ENCODE measurements at places on chromosomes 5 and 9. TPM values are rescaled to one million over a fixed set of nuclear protein-coding genes. Genes with fewer than 3 reads are reported as not detected.

The RAD1 gene
- total RNA-seq: 39.5 TPM

DNA sequence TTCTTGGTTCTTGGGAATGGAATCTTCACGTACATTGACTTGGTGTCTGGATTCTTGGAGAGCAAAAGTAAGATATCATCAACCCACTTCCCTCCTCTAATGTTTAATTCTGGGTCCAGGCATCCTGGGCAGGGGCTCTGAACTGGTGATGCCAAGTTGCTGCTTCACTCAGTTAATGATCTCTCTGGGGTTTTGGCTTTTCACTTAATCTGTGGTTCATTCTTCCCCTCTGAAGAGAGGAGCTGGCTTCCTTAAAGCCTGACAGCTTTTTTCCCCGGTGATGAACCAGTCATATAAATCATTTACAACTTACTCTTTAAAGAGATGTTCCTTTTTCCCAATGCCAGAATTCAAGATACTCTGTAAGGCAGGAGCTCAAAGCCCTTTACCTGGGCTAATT is 65.9 kb downstream of the ARHGAP26 start:
- H3K4me1 ChIP-seq: no peaks in the 10 kb centered on the region
- H3K27ac ChIP-seq: no peak overlapping the region
- no peak for DNase-seq
- no peaks in the 10 kb centered on the region for H3K36me3 ChIP-seq
- no peaks in the 10 kb centered on the region for H3K27me3 ChIP-seq

GRCh38 chr5:72760259-72760658 is 56.2 kb upstream of the TNPO1 start:
- H3K36me3 ChIP-seq: no peaks in the 10 kb centered on the region
- H3K4me1 ChIP-seq: no peaks in the 10 kb centered on the region
- H3K27ac ChIP-seq: no peak overlapping the region
- DNase-seq: no peak
- H3K27me3 ChIP-seq: no peaks in the 10 kb centered on the region

The TGFBR1 gene
- total RNA-seq: 48.6 TPM

DNA sequence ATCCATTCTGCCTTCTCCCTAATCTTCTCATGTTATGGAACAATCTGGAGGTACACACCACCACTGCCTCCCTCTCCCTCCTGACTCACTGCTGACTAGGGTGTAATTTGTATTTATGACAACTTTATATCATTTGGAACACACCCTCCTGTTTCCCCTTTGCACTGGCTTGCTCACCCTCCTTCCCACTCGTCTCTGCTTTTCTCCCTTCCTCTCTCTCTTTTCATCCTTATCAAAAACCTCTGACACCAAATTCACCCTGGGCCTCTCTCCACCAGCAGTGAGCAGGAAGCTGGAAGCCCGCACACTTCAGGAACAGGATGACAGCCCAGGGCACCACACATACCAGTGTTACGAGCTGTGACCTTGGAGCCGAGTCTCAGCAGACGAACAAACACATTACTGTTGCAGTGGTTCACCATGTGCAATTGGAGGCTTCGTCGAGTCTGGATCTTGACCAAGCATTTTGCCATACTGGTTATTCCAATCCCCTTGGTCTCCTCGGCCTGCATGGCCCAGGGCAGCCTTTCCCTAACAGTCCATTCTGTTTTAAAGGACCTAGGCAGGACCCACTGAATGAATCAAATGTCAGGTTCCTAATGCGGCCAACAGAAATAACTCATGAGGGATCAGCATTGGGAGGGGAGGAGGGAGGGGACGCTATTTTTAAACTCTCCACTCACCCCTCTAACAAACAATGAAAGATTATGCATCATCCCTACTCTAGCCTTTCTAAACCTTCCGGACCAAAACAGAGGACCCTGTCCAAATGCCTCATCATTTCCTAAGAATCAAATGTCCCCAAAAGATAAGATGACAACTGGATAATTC is 203.9 kb upstream of the RASEF start:
- DNase-seq: no peak
- no peak overlapping the region for H3K4me3 ChIP-seq
- H3K27ac ChIP-seq: no peak overlapping the region
- peaks cover 2% of the 10 kb centered on the region for H3K36me3 ChIP-seq
- peaks cover 4% of the 10 kb centered on the region for H3K4me1 ChIP-seq

The ATP10B gene
- total RNA-seq: 0.11 TPM

DNA sequence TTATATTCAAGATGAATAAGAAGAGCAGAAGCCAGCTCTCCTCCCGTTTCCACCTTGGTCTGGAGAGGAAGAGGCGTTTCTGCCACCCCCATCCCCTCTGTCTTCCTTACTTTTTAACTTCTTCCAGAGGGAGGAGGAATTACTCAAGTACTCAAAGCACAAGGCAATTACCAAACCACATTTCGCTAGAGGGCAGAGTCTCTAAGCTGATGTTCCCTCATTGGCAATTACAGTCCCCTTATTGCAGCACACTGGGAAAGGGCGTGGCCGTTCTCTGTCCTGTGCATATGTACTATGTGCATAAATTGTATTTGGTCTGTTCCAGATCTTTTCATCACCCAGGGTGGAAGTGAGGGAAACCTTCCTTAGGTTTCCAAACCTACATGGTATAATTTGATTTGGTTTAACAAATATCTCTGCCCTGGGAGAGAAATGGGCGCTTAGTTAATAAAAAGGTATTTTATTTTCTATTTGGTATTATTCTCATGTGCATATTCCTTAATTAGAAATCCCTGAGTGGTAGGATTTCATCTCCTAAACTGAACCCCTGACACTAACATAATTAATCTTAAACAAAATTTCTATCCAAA is 29.8 kb upstream of the ALDOB start:
- no peaks in the 10 kb centered on the region for H3K4me1 ChIP-seq
- H3K27ac ChIP-seq: no peak overlapping the region
- H3K36me3 ChIP-seq: no peaks in the 10 kb centered on the region
- H3K4me3 ChIP-seq: no peak overlapping the region
- H3K27me3 ChIP-seq: no peaks in the 10 kb centered on the region
- DNase-seq: peak; percentile 41

DNA sequence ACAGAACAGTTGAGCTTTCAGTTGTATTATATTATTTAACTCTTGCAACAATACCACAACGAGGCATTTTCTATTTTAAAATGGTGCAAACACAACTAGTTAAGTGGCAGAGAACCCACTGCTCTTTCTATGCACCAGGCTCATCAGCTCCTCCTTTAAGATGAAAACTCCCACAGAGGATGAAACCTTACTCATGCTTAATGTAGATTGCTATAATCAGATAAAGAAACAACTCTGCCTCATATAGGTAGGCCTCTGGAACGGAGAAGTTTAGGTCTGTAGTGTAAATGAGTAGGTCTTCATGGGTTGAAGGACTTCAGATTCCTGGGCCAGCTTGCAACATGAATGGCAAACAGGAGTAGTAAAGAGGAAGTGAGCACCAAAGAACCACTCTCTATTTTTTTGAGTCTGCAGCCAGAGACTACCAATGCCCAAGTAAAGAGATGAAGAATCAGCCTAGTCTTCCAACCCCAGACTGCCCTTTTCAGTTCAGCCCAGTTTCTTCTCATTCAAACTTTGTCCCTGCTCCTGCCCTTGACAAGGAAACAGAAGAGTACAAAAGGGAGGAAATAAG is 33.9 kb downstream of the HACD4 start:
- H3K4me1 ChIP-seq: peaks cover 6% of the 10 kb centered on the region
- no peaks in the 10 kb centered on the region for H3K27me3 ChIP-seq
- H3K36me3 ChIP-seq: peaks cover 27% of the 10 kb centered on the region
- H3K4me3 ChIP-seq: no peak overlapping the region

The LRRTM2 gene
- total RNA-seq: not detected

The KDM3B gene
- total RNA-seq: 89.2 TPM

DNA sequence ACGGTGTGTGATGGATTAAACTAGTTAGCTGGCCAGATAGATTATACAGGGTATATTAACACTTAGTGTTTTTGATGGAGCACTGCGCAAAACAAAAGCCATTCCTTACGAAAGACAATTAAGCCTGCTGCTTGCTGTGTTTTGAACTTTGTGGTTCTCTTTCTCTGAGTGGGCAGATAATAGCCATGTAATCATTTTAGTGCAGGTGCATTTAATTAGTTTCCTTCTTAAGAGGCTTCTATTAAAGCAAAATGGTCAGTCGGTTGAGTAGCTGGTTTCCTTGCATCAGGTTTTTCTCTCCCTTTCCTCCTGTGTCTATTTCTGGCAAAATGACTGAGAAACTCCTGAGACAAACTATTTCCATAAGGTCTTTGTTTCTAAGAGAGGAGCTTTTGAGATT is 512.5 kb downstream of the DMAC1 start:
- no peak for DNase-seq
- no peaks in the 10 kb centered on the region for H3K27me3 ChIP-seq
- H3K4me3 ChIP-seq: no peak overlapping the region
- H3K4me1 ChIP-seq: peaks cover 7% of the 10 kb centered on the region

DNA sequence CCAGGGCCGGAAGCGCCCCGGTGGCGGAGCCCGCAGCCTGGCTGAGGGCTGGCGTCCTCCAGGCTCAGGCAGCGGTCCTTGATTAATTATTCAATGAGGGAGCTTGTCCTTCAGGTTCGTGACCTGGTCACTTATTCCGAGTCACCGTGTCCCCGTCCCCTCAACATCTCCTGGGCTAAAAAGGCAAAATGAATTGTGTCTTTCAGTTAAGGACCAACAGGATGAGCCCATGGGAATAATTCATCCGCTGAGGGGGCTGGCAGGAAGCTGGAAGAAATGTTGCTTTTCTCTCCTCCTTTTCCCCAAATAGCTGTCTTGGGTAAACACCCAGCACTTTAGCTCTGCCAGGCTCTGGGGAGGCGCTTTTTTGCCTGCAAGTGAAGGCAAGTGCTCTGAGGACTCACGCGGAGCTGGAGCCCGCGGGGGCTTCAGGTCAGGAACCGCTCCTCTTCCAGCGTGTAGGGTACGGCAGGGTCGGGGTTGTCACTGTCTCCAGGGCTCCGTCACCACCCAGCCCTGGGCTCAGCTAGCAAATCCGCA is 13.1 kb downstream of the KCNT1 start:
- peak overlapping the region; percentile 32 for H3K4me3 ChIP-seq
- H3K4me1 ChIP-seq: no peaks in the 10 kb centered on the region
- no peak overlapping the region for H3K27ac ChIP-seq
- H3K36me3 ChIP-seq: no peaks in the 10 kb centered on the region

Data from H9 (cell line).